ENCODE measurements at places on chromosomes 1 and 21.
A peak's percentile ranks its signal among the peaks of the same experiment; 100 is the strongest.

- no peak for DNase-seq
Observed at GRCh38 chr1:47592296-47593012, 154.6 kb downstream of the FOXD2 start.

DNA sequence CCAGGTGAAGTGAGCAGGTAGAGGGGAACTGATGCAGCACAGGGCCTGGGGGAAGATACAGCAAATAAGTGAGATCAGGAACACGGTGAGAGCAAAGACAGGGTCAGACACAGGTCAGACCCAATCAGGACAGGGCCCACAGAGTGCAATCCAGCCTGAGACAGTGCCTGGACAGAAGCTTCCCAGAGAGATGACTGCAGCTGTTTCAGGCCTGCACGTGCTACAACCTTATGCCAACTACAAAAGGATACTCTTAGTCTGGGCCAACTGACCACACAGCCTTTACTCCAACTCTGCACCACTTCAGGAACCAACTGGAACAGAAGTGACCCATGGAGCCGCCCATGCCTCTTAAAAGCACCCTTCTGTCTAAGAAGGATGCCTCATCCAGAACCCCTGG, 228.0 kb downstream of the TOMM20 start:
- DNase-seq: no peak

GRCh38 chr21:41361053-41361785, 608 bp upstream of the MX2 start:
- DNase-seq: no peak

GRCh38 chr1:112237983-112238545, 157.9 kb upstream of the CTTNBP2NL start:
- DNase-seq: no peak

GRCh38 chr1:90989990-90990389, 31.8 kb downstream of the ZNF644 start:
- no peak for DNase-seq

GRCh38 chr1:203211812-203212211, 17.7 kb downstream of the CHIT1 start:
- no peak for DNase-seq

- peak; percentile 54 for DNase-seq
Observed at GRCh38 chr1:8423692-8424538, 106.0 kb downstream of the SLC45A1 start.

DNA sequence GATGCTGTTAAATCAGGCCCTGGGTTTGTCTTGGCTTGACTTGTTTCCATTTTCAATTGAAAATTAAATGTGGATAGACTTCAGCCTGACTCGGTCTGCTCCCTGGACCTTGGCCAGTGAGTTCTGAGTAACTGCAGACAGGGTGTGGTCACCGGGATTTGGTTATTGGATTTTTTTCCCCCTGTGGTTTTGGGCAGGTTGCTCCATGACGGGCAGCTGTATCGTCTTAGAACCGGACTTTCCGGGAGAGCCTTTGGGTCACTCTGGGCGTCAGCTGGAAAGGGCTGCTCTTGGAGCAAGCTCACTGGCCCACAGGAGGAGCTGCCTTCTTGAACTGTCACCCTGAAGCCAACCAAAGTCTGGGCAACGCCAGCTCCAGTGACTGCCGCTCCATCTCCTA, 75.0 kb downstream of the CLIC6 start:
- DNase-seq: peak; percentile 68

DNA sequence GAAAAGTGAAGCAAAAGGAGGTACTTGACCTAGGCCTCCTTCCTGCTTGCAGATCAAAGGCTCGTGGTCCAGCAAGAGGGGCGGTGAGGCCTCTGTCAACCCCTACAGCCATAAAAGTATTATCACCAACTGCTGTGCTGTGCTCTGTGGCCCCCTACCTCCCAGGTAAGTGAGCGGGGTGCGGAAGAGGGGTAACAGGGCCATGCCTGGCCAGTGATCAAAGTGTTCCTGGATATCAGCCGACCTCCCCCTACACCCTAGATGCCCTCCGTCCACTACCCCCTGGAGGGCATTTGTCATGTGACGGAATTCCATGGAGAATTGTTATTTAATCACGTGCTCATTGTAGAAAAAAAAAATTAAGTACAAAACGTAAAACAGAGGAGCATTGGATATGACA, 10.2 kb upstream of the SFN start:
- no peak for DNase-seq

- DNase-seq: no peak
Observed at GRCh38 chr1:60664086-60664625, 418.2 kb upstream of the NFIA start.

DNA sequence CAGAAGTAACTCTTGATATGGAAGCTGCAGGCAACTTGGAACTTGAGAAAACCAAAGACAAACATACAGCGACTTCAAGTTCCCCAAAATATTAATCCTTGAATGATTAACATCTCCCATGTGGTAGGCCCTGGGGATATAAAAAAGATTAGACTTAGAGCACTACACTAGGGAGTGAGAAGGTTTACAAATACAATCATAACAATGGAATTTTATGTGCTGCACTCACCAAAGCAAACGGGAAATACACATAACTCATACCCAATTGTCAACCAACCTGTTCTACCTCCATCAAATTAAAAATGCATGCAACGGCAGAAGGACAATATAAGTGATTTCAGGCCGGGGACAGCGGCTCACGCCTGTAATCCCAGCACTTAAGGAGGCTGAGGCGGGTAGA, 3.7 kb downstream of the SMYD3 start:
- no peak for DNase-seq

GRCh38 chr21:33967086-33967571, 51.5 kb upstream of the ATP5PO start:
- DNase-seq: no peak

GRCh38 chr1:244436336-244437085, 15.2 kb downstream of the ADSS2 start:
- DNase-seq: no peak

DNA sequence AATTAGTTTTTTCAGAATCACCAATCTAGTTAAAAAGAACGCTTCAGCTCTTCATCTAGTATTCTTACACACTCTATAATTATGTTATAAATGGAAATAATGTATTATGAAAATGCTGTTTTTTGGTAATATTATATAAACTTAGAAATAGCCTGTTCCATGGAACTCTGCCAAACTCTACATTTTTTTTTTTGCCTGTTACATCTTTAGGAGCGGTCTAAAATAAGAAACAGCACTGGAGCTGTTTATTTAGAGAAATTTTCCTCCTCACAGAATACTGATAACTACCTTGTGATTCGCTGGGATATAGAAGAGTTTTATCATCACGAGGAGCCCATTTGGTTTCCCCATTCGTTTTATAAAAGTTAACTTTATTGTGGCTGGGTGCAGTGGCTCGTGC, 58.5 kb downstream of the PKN2 start:
- no peak for DNase-seq

GRCh38 chr1:182370532-182370931, 21.1 kb downstream of the GLUL start:
- DNase-seq: no peak

DNA sequence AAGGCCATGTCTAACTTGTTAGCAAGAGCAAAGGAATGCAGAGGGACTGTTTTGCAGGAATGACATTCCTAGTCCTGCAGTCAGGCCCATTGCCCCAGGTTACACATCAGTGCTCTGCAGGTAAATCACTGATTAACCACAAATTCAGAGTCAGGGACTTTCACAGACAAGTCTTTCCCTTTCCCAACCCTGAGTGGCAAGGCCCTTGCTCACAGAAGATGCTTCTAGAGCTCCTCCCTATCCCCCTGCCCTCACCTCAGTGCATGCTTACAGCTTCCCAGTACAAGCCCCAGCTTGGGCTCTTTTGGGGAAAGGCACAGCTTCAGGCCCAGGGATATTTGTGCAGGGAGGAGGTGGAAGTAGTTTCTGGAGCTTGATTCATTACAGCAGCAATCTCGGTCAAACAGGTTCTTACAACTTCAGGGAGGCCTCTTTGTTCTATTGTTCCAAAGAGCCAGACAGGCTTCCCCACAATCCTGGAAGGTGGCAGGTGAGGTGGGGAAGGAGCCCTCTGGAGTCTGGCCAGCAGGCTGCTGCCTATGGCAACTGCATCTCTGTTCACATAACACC, 53.9 kb downstream of the CASQ2 start:
- peak; percentile 55 for DNase-seq

DNA sequence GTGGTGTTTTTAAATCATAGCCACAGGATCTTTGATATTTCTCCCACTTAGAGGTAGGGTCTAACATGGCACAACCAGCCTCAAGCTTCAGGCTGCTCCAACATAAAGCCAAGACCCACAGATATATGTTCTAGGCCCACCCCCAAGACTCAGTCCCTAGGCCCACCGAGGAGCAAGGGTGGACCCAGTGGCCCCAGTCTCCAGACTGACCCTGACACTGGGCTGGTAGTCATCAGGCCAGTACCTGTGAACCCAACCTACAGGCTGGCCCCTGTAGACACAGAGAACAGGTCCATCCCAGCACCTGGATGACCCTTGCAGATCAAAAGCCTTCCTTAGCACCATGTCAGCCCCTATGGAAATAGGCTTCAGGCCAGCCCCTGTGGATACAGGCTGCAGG, 60.5 kb downstream of the NEGR1 start:
- no peak for DNase-seq

- no peak for DNase-seq
Observed at GRCh38 chr1:229280921-229281320, 10.0 kb downstream of the RAB4A start.

- DNase-seq: no peak
Observed at GRCh38 chr1:196873385-196873784, 14.5 kb upstream of the CFHR4 start.

GRCh38 chr1:185363205-185363604, 46.2 kb upstream of the IVNS1ABP start:
- DNase-seq: no peak

- no peak for DNase-seq
Observed at GRCh38 chr1:154178911-154179811, 12.7 kb downstream of the TPM3 start.

- DNase-seq: peak; percentile 13
Observed at GRCh38 chr1:164771041-164771618, 212.1 kb downstream of the PBX1 start.

DNA sequence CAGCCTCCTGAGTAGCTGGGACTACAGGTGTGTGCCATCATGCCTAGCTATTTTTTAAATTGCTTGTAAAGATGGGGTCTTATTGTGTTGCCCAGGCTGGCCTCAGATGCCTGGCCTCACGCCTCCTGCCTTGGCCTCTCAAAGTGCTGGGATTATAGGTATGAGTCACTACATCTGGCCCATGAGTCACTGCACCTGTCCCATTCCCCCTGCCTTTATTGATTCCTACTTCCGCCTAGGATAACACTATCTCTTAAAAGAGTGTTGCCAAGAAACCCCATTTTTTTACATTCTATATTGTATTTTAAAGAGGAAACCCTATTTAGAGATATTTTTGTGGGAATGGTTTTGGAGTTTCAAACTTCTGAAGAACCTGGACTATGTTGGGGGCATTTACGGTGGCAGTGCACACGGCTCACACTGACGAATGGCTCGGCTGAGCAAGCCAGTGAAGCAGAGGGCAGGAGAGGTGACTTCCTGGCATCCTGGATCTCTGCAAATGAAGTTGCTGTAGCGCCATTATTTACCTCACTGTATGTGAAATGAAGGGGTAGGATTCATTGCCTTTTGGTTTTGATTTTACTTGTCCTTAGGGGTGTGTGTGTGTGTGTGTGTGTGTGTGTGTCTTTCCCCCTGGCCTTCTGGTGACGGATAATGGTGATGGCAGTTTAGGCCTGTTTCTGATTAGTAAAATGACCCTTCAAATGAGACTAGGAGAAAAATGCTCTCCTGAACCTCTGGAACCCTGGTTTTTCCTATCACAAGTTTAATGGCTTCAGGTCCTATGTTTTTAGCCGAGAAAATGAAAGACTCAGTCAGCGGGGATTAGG, 22.5 kb downstream of the KIF26B start:
- DNase-seq: no peak

GRCh38 chr21:45013260-45013841, 61.0 kb upstream of the ADARB1 start:
- no peak for DNase-seq

DNA sequence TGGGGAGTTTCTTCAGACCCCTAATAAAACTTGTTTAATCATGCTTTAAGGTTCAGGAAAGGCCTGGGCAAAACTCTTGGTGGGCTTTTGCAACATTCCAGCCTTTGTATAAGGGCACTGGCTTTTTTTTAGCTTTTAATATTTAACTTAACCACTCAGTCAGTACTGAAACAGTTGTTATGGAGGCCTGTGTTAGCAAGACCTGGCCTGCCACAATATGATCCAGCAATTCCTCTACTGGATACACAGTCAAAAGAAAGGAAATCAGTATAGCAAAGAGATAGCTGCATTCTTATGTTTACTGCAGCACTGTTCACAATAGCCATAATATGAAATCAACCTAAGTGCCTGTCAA, 75.1 kb upstream of the COG2 start:
- no peak for DNase-seq

Data from lower leg skin (tissue), 4 donors.